ENCODE measurements at places on chromosomes 6 and 20.

DNA sequence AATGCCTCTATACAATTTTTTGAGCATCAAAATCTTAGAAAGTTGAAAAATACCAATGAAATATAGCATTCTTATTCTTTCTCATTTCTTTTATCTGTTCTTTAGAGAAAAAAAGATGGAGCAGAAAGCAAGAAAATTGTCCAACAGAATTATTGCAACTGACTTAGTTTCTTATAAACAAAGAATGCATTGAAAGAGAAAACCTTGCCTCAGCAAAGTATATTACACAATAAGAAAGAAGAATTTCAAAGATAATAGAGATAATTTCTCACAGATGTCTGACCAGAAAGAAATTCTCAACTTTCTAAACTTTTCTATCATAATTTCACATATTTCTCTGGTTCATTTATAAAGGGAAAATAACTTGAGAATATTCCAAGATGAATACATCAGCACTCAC, 47.0 kb upstream of the PRND start:
- no peak for DNase-seq

GRCh38 chr20:1987826-1988225, 6.0 kb downstream of the PDYN start:
- DNase-seq = no peak

GRCh38 chr20:54321352-54322087, 113.6 kb downstream of the PFDN4 start:
- no peak for DNase-seq

DNA sequence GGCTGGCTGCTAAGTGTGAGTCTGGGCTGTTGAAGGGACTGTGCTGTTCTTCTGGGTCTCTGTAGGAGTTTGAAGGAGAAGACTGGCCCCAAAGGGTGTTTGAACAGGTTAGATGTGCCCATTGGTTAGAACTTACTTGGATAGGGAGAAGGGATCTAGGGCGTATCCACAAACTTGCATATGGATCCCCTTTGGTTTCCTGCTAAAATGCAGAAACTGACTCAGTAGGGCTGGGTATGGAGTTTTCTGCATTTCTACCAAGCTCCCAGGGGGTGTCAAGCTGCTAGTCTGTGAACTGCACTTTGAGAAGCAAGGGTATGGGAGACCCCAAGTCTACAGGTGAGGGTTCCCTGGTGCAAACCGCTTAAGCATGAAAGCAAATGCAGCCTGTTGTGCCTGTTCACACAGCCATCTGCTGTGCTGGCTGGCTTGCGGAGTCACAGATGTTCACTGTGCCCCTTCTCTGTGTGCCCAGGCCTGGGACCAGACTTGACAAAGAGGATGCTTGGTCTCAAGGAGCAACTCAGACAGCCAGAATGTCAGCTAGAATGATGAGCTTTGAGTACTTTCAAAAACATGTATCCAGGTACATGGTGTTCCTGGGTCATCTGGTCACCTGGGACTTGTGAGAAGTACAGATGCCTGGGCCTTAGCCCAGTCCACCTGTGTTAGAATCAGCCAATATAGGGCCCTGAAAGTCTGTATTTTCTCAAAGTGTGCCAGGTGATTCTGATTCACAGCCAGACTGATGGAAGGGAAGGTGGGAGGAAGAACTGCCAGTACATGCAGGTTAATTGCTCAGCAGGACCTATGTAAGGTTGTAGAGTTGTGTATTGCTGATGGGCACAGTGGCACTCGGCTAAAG, 7.4 kb downstream of the PPP1R16B start:
- DNase-seq = no peak

DNA sequence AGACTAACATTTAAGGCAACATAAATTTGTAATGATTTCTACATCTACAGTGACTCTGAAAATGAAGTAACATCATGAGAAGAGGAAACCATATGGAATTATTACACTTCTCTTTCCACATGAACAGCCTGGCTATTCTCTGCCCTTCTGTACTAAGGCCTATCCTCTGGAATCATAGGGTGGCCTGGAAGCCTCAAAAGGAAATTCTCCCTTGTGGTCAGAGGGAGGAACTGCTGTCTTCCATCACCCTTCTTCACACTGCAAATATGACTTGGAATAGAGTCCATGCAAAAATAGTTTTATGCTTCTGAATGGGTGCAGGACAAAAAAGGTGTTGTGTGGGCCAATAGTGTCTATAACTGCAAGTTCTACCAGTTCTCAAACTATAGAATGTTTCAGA, 44.6 kb upstream of the SH3BGRL2 start:
- no peak for DNase-seq

DNA sequence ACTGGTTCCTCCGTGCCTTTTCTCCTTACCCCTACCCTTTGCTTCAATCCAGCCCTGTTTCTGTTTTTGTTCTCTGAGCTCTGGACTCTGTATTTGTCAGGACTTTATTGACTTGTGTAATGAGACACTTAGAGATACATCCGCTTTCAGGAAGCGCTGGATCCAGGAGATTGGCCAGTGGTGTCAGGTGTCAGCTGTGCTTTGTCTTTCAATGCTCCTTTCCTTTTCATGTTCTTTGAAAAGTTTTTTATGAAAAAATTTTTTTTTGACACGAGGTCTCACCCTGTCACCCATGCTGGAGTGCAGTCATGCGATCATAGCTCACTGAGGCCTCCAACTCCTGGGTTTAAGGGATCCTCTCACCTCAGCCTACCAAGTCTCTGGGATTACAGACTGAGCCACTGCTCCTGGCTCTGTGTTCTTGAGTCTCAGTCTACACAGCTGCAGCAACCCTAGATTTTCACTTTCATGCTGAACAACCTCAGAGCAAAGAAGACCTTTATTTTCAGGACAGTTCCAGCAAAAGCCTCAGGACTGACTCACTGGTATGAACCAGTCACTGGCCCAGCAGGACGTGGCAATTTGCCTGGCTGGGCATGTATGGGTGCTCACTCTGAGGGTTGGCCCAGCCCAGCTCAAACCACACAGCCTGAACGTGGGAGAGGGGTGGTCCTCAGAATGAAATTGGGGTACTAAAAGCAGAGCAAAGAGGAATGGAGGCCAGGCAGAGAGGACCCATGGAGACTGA, 108.5 kb downstream of the DHX35 start:
- no peak for DNase-seq

DNA sequence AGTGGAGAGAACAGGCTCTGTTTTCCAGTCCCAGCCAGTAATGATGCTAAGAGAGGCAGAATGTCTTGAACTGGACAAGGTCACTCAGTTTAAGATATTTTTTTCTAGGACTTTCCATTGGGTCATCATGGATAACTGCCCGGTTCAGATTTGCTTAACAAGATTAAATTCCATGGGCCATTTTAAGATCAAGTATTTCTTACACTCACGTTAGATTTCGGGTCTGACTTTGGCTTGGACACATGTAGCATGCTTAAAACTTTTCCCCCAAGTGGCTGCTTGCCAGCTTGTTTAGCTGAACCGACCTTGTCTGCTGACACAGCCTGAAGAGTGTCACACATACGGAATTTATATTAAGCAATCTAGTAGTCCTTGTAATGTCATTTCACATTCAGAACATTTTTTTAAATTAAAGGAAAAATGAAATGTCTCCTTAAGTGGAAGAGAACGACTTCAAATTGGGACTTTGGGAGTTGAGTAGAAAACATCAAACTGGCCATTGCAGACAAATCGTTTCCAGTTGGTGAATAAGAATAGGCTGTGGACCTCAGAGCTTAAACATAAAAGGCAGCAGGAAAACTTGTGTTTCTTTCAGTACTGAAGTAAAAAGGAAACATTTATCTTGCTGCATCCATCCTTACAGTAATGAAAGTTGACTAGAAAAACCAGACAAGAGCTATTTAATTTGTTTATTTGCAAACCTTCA, 29.0 kb downstream of the ARMC2 start:
- DNase-seq = no peak

GRCh38 chr6:169801396-169802160, 50.2 kb downstream of the ERMARD start:
- no peak for DNase-seq

DNA sequence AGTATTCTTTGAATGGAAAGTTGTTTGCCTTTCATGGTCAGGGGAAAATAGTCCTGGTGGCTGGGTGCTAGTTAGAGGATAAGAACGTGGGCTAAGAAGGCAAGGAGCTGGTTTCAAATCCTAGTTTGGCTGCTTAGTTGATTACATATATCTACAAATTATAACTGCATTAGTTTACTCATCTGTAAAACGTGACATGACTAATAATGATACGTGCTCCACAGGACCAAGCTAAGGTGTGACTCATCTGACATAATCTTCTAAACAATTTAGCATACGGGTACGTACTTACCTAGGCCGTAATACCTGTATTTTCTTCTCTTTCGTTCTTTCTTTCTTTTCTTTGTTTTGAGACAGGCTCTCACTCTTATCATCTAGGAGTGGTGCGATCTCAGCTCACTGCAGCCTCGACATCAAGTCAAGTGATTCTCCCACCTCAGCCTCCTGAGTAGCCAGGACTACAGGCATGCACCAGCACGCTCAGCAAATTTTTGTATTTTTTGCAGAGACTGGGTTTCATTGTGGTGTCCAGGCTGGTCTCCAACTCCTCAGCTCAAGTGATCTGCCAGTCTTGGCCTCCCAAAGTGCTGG, 1274.2 kb upstream of the GJE1 start:
- no peak for DNase-seq

DNA sequence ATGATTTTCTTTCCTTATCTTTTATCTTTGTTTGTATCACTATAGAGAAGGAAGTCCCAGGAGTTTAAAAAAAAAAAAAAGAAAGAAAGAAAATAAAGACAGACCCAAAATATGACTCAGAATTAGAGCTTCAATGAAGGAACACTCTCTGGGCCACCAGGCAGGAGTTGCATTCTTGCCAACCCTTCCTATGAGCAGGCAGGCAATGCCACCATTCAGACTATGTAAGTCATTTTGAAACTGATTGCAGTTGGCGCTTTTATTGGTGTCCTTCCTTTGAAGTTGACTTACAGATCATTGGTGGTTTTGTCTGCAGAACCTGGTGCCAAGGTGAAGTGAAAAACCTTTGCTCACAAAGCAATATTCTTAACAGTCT, 50.3 kb downstream of the MYB start:
- DNase-seq = peak; percentile 36

GRCh38 chr6:105695461-105695860, 292.6 kb upstream of the PREP start:
- DNase-seq = no peak

GRCh38 chr6:157462956-157463742, 82.2 kb downstream of the ZDHHC14 start:
- DNase-seq = no peak

DNA sequence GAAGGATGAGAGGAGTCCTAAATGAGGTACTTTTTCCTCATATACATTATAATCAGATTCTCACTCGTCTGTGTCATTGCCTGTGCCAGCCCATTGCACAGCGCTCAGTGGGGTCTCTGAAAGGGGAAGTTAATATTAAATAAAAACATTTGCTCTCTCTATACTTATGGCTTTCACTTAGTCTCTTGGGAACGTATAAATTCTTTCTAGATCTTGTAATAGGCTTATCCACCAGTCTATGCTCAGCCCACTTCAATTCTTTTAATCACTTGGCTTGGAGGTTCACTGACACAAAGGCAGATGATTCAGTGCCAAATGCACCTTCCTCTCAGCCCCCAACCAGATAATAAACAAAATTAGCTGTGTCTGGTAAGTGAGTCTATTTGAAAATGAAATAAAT, 164.3 kb upstream of the OGFRL1 start:
- no peak for DNase-seq

- DNase-seq = no peak
Measured at GRCh38 chr20:10724449-10725173, 50.8 kb upstream of the JAG1 start.

GRCh38 chr6:89581689-89582088, 56.9 kb downstream of the LYRM2 start:
- no peak for DNase-seq

- DNase-seq = peak; percentile 61
Measured at GRCh38 chr6:28838289-28838633, 85.5 kb downstream of the TRIM27 start.

DNA sequence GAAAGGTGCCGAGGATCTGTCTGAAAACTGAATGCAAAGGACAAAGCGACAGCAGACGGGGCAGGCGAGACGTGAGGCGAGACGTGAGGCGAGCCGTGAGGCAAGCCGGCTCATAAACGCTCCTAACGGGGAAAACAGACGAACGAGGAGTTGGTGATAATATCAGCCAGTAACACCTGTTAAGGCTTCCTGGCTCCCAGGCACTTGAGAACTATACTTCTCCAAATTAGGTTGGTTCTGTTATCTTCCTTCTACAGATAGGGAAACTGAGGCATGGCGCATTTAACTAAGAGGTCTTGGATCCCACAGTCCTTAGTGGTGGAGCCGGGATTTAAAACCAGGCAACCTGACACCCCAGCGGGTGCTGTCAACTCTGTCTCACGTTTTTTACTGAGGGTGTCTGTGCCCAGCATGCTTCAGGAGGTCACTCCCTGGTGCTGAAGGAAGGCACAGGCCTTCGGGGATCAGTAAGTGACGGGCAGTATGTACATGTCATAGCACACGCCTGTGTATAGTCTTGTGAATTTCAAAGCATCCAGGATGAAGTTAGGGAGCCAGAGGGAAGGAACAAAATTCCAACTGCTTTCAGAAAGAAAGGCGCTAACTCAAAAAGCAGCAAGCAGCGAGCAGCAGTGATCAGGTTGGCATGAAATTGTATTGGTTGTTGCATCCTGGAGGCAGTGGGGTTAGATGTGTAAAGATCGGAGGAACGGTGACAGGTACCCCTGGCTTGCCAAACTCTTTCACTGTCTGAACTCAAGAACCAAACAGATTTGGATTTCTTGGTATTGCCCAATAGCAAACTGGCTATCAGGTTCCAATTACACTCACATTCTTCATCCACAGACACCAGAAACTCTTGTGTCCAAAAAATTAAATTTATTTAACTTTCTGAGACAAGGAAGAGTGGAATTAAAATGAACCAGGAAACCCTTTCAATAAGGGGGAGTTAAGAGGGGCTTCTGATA, 318.7 kb downstream of the THBS2 start:
- DNase-seq = no peak
